ENCODE measurements at places on chromosomes 3 and 15. TPM values are rescaled to one million over a fixed set of nuclear protein-coding genes. Genes with fewer than 3 reads are reported as not detected.

Gene CCR4
- 0.10 TPM for total RNA-seq

GRCh38 chr3:197186887-197187588 lies 111.4 kb downstream of the DLG1 start:
- peak; percentile 39 for DNase-seq

Gene SPATA12
- 0.10 TPM for total RNA-seq

GRCh38 chr3:173750095-173750494 lies 352.6 kb downstream of the NLGN1 start:
- no peak for DNase-seq

Gene GOLGA8J
- total RNA-seq, result 0.44 TPM

Gene WDR49
- 0.23 TPM for total RNA-seq

GRCh38 chr3:184295771-184296170 lies 3.3 kb upstream of the PSMD2 start:
- no peak for DNase-seq

GRCh38 chr3:50324351-50325112 lies 2.0 kb upstream of the HYAL2 start:
- DNase-seq, result no peak

Gene CYP8B1
- 0.08 TPM for total RNA-seq

Gene CIAO2A
- total RNA-seq, result 89.8 TPM

Gene DPPA2
- total RNA-seq, result not detected

GRCh38 chr15:70633991-70634390 lies 129.4 kb downstream of the UACA start:
- no peak for DNase-seq

- no peak for DNase-seq
Measured at GRCh38 chr3:49255112-49255511, 21.9 kb downstream of the C3orf62 start.

GRCh38 chr15:60318216-60318867 lies 79.4 kb downstream of the ANXA2 start:
- no peak for DNase-seq

Gene SUSD5
- 16.3 TPM for total RNA-seq

DNA sequence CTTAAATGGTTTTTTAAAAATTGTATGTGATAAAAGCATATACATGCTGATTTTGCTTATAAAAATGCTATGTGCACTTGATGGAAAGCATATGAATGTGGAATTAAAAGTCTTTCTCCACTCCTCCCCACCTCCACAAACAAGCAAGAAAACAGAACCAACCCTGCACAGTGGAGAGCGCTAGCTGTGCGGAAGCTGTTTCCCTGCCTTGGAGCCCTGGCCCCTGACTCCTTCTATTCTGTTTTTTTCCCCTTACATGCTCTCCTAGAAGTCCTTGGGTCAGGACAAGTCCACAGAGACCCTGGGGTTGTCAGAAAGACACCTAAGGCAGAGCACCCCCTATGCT lies 64.2 kb downstream of the BOC start:
- DNase-seq, result no peak

DNA sequence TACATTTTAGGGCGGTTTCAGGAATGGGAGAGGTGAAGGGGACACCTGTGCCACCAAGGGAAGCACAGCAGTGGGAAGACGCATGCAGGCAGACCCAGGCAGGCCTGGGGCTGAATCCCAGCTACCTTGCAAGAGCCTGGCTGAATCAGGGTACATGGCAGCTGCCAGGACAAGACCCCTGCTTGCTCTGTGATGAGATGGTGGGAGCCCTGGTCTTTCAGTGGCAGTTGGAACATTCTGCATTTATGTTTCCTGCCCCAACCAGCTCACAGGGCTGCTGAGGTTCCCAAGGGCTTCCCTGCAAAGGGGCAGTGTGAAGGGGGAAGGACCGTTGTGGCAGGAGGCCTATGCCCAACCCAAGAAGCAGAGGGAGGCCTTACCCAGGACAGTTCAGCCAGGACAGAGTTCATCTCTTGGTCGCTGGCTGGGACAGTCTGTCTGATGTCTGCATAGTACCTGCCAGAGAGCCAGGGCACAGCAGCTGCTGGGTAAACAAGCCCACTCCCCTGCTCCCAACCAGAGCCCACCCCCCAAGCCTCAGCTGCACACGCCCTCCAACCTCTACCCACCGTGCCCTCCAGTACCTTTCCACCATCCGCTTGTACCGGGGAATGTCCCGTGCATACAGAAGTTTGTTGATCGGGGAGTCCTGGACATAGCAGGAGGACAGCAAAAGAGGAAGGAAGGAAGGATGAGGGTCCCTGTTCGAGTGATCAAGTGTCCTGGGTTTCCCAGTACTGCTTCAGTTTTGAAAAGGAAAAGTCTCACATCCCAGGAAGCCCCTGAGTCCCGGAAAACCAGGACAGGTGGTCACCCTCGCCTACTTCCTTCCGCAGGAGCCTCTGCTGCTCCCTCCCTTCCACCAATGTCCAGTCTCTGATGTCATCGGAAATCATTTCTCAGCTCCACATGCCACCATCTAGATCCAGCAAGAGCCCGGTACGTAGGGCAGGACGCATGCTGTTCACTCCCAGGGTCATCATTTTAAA lies 23.1 kb downstream of the PLXNB1 start:
- DNase-seq, result no peak

GRCh38 chr3:130299531-130299930 lies 45.9 kb upstream of the COL6A5 start:
- no peak for DNase-seq

DNA sequence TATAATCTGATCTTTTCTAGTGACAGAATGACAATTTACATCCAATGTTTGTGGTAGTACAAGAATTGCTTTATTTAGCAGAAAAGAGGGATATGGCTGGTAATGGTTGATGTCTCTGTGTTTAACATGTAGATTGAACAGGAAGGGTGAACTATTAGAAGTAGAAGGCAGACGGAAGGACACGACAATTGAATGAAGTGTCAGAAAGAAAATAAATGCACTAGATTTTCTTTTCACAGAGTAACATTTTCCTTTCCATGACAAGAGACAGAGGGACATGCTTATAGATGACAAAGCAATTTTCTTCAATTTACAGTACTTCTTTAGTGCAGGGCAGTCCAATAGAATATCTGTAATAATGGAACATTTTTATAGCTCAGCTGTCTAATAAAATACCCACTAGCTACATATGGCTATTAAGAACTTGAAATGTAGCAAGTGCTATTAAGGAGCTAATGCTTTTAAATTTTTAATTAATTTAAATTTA lies 48.9 kb upstream of the MBNL1 start:
- no peak for DNase-seq

GRCh38 chr15:90987561-90988141 lies 6.7 kb downstream of the PRC1 start:
- DNase-seq, result no peak

Gene GOLGA8H
- total RNA-seq, result 1.5 TPM

GRCh38 chr15:26967719-26968269 lies 3.2 kb upstream of the GABRG3 start:
- no peak for DNase-seq

DNA sequence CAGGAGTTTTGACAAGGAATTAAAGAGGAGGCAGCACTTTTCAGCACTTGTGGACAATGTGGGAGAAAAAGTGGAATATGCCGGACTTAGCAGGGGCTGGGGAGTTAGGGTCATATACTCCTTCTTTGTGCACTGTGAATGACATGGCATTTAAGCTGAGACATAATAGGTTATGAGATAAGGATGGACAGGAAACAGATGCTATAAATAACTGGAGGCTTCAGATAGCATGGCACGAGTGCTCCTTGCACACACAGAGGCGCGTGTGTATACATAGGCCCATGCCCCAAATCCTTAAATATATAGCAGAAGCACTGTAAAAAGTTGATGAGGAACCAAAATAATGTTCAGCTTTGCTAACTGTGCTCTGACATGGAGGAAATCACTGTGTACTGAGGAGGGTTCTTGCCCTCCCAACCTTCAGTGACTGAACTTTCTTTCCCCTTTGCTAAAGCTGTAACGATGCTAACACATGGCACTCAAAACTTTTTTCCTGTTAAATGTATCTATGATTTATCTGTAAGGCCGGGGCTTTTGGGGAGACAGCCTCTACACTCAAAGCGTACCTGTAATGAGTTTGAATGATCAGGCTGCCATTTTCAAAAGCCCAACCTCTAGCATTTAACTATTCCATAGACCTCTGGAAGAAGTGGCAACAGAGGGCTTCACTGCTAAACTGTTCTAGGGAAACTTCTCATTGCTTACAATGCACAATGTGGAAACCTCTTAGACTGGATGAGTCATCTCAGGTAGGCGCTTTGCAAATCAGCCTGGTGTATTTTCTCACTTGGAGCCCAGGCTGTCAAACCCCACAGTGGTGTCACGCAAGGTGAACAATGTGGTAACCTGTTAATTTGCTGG lies 784.6 kb downstream of the NR2F2 start:
- no peak for DNase-seq

- no peak for DNase-seq
Measured at GRCh38 chr3:45746165-45746776, 50.1 kb downstream of the SLC6A20 start.

DNA sequence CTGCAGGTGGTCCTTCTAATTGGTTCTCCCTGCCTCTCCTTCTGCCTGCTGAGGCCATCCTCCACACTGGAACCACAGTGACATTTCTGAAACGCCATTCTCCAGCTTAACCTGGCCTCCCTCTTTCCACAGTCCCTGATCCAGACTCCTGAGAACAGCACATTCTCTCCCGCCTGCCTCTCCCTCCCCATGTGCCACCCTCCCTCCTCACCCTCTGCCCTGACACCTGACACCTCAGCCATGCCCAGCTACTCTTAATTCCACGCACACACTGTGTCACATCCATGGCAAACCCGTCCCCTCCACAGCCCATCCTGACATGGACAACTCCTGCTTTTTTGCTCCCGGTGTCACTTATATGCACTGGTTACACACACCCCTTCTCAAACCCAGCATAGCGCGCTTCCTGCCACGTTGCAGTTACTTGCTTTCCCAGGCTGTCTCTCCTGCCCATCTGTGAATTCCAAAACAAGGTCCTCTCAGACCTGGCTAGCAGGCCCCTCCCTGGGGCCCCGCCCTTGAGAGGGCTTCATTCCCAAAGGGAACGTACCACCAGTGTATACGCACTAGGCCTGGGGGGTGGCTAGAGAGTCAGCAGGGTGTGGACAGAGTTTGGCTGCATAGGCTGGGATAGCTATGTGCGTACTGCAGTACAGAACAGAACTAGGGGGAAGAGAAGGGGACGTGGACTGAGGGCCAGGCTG lies 92.7 kb upstream of the BLM start:
- no peak for DNase-seq

- DNase-seq, result no peak
Measured at GRCh38 chr3:188975600-188976314, 196.0 kb upstream of the TPRG1 start.

Gene ZNF860
- 8.9 TPM for total RNA-seq

Gene MUC20
- not detected for total RNA-seq

GRCh38 chr15:101647251-101647650 lies 4.9 kb downstream of the TM2D3 start:
- DNase-seq, result no peak

- no peak for DNase-seq
Measured at GRCh38 chr3:31356941-31357340, 175.8 kb upstream of the STT3B start.

- no peak for DNase-seq
Measured at GRCh38 chr3:157912514-157913451, 193.4 kb downstream of the SHOX2 start.

DNA sequence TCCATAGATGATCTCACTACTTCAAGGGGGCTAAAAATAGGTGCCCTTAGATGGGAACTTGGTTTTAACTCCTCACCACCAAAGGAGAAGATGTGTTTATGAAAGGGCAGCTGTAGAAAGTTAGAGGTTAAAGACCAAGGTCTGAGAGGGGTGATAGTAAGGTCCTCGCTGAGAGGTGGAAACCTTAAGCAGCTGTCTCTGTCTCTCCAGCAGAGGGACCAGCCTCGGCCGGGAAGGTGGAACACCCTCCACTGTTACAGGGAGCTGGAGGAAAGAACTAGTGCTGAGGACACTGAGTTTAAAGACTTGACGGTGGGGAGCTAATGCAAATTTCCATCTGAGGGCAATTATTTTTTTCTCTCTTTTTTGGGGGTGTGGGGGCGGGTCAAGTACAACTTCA lies 8.9 kb upstream of the RLBP1 start:
- no peak for DNase-seq

Gene ECT2
- 102 TPM for total RNA-seq

DNA sequence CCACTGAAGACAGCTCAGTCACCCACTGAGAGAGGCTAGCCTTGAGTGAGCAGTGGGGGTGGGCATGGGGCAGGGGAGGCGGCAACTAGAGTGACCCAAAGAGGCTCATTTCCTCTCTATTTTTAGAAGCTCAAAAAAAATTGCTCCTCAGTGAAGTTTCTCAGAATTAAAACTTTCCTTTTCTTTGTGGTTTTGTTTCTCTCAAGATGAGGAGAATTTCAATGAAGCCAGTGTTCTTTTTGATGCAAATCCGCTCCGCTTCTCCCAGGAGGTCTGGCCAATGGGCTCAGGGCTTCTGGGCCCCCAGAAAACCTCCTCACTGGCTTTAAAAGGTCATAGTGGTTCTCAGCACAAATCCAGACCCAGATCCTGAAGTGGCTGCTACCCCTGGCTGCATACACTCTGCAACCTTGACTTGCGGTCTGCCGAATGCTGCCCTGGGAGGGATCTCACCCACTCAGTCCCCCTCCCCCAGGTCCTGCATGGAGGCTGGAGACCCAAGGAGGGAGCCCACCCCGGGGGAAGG lies at the start of gene ACSBG1:
ACSBG1 (minus strand) TSS at position 51 of the 526 bp plus-strand sequence. CDS start 64 bp downstream, outside the sequence.
- no peak for DNase-seq
